ENCODE measurements at places on chromosomes 1 and 21.

DNA sequence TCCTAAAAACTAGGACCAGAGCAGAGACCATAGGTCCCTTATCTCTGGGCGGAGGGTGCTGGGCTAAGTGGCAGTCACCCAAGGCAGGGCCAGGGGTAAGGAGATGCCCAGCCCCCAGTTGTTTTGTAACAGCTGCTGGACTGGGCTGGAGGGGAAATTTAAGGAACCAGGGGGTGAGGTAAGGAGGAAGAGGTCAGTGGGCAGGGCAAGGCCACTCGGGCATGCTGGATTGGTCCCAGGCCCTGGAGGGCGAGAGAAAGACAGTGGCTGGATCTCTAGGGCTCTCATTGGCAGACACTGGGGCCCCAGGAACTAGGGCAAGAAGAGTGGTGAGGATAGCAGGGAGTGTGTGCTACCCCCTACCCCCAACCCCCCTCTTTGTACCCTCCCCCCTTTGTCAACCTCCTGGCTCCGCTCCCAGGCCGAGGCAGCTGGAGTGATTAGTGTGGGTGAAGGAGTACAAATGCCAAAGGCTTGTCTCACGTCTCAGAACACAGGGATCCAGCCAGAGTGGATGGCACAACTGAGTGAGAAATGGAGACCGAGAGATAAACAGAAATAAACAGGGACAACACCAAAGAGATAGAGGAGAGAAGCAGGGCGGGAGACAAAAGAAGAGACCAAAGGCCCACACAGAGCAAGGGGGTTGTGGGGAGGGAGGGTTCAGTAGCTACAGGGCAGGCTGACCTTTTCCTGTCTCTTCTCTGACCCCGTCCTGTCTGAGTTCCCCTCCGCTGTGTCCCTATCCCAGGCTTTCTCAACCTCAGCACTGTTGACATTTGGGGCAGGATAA, 20.5 kb upstream of the THRAP3 start:
- DNase-seq: peak; percentile 62

DNA sequence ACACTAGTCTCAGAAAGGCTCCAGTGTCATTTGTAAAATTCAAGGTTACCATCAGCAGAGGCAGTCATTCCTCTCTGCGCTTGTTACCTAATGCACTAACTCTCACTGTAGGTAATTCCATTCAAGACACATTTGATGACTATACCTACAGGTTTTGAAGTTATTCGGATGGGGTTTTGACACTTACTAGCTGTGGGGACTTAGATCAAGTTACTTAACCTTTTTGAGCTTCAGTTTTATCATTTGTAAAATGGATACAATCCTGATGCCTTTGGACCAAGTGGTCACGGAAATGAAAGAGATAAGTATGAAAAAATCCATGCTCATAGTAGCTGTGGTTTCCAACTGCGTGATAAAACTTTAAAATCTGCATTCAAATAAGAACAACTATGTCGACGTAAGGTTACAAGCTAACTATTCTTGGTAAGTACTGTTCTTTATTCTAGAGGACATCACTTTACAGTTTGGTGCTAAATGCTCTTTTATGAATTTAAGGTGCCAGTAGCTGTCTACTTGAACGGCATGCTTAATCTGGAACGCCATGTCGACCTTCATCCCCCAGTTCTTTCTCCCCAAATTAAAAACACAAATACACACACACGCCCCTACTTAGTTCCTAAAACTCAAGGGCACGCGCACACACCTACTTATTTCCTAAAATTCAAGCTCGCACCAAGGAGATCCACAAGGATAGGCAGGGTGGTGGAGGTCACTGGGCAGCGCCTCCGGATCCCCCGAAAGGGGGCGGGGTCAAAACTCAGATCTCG, 550 bp upstream of the NFYC start:
- DNase-seq: no peak

- DNase-seq: no peak
Measured at GRCh38 chr1:237673631-237674030, 217.1 kb downstream of the ZP4 start.

- no peak for DNase-seq
Measured at GRCh38 chr21:26554365-26554764, 18.7 kb downstream of the CYYR1 start.

GRCh38 chr1:205593532-205593931, 38.3 kb downstream of the ELK4 start:
- DNase-seq: no peak

- DNase-seq: no peak
Measured at GRCh38 chr1:234256359-234256758, 116.9 kb upstream of the COA6 start.

GRCh38 chr1:167697667-167698141, 24.1 kb upstream of the MPZL1 start:
- DNase-seq: peak; percentile 54

GRCh38 chr1:85611425-85611824, 30.9 kb downstream of the CCN1 start:
- no peak for DNase-seq

DNA sequence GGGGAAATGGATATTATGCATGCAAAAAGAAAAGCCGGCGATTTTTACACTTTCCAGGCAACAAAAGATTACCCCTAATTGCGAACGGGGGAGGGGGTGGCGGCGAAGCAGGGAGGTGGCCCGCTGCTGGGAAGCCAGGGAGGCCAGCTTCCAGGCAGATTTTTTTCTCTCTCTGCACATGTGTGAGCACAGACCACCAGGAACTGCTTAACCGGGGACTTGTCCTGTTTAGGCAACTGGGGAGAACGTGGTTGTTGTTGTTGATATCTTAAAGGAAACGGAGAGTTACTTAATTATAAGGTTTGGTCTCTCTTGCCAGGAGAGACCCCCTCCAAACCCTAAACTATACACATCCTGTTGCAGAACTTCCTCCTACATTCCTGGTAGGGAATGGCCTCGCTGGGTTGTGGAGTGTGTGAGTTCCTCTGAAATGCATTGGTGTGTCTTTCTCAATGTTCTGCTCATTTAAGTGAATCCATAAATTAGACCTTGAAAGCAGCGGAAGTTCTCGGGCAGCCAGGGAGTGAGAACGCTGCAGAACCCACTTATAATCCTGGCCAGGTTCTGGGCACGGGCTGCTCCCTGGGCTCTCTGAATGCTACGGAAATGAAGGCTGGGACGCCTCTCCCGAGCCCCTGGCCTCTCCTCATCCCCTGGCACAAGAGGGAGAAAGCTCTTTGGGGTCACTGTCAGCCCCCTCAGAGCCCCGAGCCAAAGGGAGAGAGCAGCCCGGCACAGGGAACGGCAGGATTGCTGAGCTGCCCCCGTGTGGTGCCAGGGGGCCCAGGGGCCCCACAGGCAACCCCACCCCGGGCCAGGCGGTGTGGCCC, 250.0 kb downstream of the FOXD2 start:
- no peak for DNase-seq

- no peak for DNase-seq
Measured at GRCh38 chr1:14738647-14739046, 140.2 kb downstream of the KAZN start.

DNA sequence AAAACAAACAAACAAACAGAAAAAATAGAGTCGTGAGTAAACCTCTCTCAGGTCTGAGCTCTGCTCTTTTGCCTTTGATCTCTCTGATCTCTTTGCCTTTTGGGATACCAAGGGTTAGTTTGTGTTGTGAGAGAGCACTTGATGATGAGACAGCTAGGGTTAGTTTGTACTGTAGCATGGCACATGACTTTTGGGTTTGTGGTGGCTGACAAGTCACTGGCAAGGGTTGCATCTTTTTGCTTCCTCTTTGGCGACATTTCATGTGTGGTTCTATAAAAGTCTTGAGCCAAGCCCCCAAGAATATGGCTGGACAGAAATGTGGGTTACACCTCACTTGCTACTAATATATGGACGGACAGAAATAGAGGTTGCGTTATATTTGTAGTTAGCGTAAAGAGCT, 60.5 kb downstream of the TESK2 start:
- no peak for DNase-seq

DNA sequence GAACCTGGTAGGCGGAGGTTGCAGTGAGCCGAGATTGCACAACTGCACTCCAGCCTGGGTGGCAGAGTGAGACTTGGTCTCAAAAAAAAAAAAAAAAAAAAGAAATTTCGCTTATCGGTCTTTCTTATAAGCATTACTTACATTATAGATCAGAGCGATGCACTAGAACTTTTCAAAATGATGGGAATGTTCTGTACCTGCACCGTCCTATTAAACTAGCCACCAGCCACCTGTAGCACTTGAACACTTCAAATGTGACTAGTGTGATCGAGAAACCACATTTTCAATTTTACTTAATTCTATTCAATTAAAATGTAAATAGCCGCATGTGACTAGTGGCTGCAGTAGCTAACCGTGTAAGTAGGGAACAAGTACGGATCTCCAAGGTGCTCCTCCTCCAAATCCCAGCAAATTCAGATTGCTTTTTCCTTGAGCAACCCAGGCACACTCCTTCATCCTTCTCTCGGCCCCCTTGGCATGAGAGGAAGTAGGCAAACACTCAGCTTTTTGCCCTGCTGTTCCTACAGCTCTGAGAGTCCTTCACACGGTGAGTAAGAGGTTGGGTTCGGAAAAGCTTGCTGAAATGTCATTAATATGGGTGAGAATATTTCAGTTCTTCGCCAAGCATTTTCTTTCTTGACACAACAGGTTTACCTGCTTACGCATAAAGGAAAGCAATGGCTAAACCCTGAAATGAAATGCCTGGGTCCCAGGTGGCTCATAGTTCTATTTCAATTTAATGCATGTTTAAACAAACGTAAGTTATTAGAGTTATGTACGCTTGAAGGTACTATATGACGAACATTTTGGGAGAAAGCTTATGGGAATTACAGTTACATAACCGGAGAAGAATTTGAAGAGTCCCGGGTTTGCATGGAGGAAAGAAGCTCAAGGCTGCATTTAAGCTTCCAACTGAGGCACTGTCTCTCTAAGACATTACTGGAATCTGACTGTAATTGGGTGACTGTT, 69.5 kb upstream of the HUNK start:
- DNase-seq: no peak

DNA sequence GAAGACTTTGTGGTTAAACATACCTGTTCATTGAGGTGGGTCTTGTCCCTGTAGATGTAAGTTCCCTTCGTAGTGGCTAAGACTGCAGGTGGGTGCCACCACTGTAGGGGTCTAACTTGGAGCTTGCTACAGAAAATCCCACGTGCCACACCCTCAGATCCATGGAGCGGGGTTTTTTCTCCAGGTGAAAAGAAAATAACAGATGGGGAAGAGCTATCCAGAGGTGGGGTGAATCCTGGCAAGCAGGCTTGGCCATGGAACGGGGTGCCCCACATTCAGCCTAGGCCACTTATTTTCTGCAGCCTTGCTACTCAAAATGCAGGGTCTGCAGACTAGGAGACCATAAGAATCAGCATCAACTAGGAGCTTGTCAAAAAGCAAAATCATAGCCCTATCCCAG, 24.0 kb downstream of the EXOC8 start:
- no peak for DNase-seq

DNA sequence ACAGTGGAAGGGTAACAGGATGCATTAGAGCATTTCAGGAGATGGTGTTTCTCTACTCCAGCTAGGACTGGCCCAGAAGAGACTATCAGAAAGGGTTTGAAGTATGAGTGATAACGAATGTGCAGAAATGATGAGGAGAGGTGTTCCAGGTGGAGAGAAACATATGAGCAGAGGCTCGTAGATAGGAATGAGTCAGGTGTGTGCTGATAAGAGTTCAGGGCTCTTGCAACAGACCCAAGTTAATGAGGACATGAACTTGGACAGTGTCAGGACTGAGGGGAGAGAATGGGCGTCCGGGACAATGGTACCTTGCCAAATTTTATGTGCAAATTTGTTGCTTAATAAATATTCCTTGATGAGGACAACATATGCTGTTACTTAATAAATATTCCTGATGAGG, 183.9 kb upstream of the NFIA start:
- DNase-seq: no peak

DNA sequence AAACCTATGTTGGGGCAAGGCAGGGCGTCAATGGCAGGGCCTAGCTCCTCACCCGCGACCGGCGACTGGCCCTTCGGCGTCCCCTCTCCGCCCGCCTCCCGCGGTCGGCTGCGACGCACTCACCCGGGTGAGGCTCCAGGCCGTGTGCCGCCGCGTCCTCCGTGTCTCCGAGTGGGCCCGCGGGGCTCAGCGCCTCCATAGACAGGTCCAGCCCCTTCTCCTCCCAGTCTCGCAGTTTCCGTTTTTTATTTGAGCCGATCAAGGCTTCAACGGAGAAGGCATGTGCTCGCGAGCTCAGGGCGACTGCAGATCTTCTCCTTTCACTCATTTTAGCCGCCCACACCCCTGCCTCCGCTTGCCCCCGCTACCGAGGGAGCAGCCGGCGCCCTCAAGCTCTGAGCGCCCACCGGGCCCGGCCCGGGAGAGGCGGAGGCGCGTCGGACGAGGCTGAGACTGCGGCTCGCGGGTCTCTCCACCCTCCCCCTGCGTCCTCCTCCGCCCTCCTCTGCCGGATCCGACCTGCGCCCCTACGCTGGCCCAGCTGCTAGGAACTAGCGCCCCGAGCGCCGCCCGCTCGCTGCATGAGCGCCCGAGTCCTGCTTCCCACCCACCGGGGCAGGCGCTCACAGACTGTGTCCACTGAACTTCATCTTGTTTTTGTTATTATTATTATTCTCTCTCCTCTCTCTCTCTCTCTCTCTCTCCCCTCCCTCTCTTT, 516 bp downstream of the TBX15 start:
- no peak for DNase-seq

DNA sequence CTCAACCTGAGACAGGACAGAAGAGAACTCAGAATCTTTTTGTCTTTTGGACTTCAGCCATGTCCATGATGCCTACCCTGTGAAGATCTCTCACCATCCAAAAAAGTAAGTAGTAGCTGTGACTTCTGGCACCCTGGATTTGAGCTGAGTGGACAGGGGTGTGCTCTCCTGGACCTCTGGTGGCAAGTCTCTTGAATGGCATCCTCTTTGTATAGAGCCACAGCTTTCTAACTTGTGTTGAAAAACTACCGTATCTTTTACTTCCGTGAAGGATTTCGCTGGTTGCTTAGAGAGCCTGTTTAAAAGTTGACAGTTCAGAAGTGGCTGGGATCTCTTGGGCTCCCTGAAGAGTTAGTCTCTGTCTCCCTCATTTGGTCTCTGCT, 1.8 kb downstream of the MFN2 start:
- DNase-seq: no peak

DNA sequence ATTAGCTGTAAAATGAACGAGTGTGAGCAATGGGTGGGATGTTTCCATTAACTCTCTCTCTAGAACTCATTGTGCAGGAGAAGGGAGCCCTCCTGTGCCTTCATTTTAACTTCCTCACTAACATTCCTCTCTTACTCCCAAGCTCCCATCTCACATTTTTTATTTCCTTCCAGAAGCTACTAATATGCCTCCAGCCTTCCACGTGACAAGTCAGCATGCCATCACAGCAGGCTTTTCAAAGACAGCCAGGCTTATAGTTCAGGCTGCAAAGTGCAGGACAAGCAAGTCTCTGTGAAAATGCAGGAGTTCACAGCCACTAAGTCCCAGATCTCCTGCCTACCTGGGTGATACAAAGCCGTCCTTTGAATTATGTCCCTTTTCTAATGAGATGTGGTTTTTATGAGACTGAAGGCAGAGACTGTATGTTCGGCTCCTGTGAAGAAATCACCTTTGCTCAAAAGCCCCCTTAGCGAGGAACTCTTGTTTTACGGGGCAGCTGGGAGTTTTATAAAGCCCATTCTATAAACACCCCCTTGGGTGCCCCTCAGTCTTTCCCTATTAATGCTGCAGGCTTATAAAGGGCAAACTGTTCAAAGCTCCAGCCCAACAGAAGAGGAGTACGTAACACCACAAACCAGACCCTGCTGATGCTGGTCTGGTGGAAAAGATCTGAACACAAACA, 14.8 kb upstream of the ANGPTL7 start:
- DNase-seq: no peak

- no peak for DNase-seq
Measured at GRCh38 chr1:147598621-147599361, 57.5 kb downstream of the BCL9 start.

GRCh38 chr1:39145331-39145965, 59.0 kb upstream of the MACF1 start:
- DNase-seq: no peak

All from globus pallidus (tissue), 1 donor.